PC-9 (cell line): ENCODE measurements at places on chromosomes 6 and 20. TPM values are rescaled to one million over a fixed set of nuclear protein-coding genes. Genes with fewer than 3 reads are reported as not detected.

DNA sequence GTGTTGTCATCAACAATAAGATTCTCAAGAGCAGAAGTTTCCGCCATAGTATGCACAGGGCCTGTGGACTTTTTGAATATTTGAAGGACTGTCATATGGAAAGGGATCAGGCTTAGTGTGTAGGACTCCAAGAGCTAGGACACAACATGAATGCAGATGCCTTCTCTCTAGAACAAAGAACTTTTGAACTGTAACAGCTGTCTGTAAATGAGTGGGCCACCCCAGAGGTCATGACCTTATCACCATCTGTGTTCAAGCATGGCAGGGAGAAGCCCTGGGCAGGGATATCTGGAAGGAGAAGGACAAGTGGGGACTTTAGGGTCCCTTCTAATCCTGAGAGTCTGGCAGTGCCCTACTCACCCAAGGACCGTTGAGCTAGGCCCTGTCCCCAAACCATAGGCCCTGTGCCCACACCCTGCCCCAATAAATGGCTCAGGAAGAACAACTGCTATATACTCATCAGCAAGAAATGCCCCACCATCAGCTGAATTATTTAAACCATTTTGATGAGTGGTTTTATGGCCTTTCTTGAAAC is 70.6 kb downstream of the MTHFD1L start:
- DNase-seq, result no peak

DNA sequence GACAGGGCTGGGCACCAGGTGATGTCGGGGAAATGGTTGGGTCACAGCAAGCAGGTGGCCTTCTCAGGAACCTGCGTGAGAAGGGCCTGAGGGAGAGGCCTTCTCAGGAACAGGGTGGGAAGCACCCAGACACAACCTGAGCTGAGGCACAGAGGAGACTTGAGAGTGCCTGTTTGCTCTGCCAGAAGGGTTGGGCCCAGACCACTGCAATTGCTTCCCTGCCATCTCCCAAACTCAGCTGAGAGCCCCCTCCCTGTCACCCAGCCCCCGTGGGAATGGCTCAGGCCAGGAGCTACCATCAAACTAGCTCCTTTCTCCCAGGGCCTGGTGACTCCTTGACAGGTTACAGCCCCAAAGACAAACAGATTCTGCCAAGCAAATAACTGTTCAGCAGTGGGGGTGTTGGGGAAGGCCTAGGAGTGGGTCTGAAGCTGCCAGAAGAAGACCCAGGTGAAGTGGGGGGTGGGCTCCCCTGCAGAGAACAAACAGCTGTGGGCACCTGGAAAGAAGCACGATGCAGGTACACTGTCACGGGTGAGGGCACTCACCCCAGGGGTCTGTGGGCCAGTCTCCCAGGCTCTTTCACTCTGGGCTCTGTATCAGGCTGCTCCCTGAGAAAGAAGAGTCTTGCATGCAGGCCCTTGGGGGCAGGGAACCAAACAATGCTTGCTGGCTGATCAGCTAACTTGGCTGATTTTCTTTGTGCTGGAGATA is 30.4 kb upstream of the SPDEF start:
- DNase-seq, result no peak

- DNase-seq, result no peak
Measured at GRCh38 chr6:105952326-105952725, 133.8 kb upstream of the PRDM1 start.

DNA sequence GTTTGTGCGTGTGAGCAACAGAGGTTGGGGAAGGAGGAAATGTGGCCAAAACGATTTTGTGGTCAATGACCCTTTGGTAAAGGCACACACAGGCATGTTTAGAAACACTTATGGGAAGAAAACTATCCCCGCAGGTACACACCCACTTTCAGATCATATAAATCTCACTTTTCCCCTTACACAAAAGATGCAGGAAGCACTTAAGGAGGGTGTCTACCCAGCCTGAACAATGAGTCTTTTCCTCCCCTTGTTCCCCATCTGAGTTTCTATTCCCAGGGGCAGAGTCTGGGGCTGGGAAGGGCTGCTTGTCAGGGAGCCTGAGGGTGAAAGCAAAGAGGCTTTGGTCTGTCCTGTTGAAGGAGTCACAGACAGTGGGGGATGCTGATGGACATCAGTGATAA is 193.2 kb upstream of the SALL4 start:
- no peak for DNase-seq

- DNase-seq, result no peak
Measured at GRCh38 chr6:33981861-33982260, 164.0 kb downstream of the GRM4 start.

- no peak for DNase-seq
Measured at GRCh38 chr6:14456941-14457340, 339.4 kb downstream of the CD83 start.

Gene BPI
- total RNA-seq, result not detected in 2 replicates

Gene DDR1
- total RNA-seq, result 267 and 269 TPM in 2 replicates

Gene PPDPF
- 243 and 253 TPM in 2 replicates for total RNA-seq
